Stimulated activated CD8-positive, alpha-beta memory T cell treated with anti-CD3 and anti-CD28 coated beads, Interleukin-4, amount 100 ng/mL, for 1 hour (primary cell): ENCODE measurements at places on chromosomes 4 and X.

DNA sequence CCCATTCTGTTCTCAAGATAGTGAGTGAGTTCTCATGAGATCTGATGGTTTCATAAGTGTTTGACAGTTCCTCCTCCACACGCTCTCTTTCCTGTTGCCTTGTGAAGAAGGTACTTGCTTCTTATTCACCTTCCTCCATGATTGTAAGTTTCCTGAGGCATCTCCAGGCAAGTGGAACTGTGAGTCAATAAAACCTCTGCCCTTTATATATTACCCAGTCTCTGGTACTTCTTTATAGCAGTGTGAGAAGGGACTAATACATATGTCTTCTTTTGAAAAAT is 58.4 kb downstream of the CFAP299 start:
- no peak for DNase-seq

GRCh38 chr4:39048311-39048710 is 13.7 kb upstream of the KLHL5 start:
- DNase-seq, result no peak

DNA sequence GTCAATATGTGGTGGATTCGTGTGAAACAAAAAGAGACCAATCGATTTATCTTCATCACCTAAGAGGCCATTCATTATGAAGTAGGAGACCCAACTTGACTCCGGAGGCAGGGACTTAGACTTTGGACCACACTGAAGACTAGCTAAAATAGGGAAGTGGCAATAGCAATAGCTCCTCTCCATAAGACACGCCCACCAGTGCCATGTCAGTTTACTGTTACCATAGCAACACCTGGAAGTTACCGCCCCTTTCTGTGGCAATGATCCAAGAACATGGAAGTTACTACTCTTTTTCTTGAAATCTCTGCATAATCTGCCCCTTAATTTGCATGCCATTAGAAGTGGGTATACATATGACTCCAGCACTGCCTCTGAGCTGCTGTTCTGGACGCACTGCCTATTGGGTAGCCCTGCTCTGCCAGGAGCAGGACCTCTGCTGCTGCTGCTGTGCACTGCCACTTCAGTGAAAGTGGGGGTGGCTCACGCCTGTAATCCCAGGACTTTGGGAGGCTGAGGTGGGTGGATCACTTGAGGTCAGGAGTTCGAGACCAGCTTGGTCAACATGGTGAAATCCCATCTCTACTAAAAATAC is 163.2 kb downstream of the PRKX start:
- no peak for DNase-seq

DNA sequence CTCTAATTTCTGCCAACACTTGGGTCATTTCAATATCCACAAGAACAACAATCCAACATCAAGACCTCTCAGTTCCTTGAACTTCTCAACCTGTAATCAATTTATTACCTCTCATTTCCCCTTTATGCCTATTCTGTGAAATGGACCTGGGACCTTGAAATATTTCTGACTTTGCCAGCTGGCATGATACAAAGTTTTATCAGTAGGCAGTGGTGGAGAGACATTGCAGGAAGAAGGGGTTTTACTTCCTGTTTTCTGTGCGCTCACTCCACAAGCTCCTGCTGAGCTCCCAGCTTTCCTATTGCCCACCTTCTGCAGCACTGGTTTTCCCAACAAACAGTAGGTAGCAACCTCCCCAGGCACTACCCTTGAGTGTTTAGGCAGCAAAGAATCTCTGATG is 3.5 kb upstream of the ARHGEF6 start:
- no peak for DNase-seq

DNA sequence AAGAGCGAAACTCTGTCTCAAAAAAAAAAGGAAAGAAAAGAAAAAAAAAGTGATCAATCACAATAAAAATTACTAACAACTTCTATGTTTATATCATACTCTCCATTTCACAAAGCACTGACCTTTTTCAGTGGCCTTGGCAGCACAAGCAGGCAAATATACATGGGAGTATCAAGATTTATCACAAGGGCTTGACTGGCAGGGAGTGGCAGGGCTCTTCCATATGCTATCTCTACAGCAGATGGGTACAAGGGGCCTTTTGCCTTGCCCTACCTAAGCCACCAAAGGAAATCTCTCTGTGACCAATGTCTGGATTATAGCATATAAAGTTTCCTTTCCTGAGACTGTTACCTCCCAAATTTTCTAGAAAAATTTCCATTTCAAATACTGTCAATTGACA is 24.4 kb downstream of the TSPAN5 start:
- no peak for DNase-seq

GRCh38 chr4:54439831-54440243 is 210.7 kb downstream of the PDGFRA start:
- no peak for DNase-seq

- peak; percentile 36 for DNase-seq
Measured at GRCh38 chr4:80201252-80202151, 4.2 kb downstream of the PRDM8 start.
